Fibroblast of mammary gland (primary cell): ENCODE measurements at places on chromosomes 2 and 18.
A peak's percentile ranks its signal among the peaks of the same experiment; 100 is the strongest.

DNA sequence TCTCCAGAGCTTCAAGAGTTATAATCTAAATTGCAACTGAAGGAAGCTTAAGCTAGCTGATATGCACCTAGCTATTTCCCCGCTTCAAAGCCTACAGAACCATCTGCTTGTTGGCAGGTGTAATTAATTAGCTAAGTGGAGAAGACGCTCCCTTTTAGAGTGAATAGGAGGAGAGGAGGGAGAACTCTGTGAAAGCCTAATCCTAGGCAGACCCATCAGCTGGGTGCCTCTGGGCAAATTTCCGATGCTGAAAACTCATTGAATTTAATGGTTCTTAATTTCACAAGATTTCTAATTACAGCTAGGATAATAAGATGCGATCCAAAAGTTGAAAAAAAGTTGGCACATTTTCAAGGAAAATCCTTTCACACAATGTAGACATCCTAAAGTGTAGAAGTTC lies 735.9 kb downstream of the ERBB4 start:
- no peak for DNase-seq

- DNase-seq: no peak
These were observed 193.7 kb upstream of the PIEZO2 start for GRCh38 chr18:11343096-11343495.

- DNase-seq: no peak
These were observed 70.0 kb upstream of the MAP4K4 start for GRCh38 chr2:101627285-101628029.

GRCh38 chr2:98469862-98470544 lies 25.3 kb downstream of the INPP4A start:
- DNase-seq: peak; percentile 59
